ENCODE measurements at places on chromosomes 4 and X.

GRCh38 chrX:50877310-50877709 lies 33.2 kb upstream of the BMP15 start:
- peak; percentile 39 for DNase-seq

DNA sequence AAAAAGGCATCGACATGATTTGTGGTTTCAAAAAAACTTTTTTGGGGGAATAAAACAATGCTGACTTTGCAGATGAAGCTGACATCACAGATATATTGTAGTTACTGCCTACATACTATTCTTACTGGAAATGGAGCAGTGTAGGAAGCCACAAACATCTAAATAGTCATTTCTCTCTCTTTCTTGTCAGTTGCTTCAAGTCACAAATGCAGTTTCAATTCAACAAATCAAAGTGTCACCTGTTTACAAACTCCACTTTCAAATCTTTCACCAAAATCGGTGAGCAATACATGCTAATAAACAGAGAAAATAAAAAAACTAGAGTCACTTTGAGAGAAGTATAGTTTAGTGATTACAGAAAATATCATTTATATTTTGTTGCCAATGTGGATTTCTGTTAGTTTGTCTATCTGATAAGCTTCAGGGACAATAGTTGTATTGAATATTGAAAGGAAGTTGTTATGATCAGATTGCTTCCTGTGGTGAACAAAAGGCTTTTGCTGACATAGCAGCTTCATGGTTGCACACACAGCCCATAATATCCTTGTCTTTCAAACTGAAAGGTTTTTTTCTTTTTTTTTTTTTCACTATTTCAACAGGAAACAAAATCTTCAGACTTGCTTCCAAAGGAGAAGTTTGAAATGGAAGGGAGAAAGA lies 49.7 kb upstream of the PTPN13 start:
- DNase-seq = no peak

DNA sequence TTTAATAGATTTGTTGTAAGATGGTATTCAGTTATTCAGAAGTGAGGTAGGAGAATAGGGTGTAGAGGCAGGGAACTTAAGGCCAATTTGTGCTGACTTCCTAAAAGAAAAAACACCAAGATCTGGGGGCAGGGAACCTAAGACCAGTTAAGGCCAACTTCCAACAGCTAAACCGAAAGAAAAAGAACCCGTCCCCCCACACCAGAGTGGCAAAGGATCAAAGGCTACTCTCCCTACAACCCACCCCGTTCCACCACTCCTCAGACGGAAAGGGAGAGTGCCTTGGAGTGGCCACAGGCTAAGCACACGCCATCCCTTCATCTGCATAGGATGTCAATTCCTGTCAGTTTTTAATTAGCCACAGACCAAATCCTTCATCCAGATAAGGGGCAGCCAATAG lies 3.7 kb upstream of the ZNF718 start:
- DNase-seq = no peak

GRCh38 chrX:43552156-43552555 lies 103.9 kb upstream of the MAOA start:
- DNase-seq = peak; percentile 44

DNA sequence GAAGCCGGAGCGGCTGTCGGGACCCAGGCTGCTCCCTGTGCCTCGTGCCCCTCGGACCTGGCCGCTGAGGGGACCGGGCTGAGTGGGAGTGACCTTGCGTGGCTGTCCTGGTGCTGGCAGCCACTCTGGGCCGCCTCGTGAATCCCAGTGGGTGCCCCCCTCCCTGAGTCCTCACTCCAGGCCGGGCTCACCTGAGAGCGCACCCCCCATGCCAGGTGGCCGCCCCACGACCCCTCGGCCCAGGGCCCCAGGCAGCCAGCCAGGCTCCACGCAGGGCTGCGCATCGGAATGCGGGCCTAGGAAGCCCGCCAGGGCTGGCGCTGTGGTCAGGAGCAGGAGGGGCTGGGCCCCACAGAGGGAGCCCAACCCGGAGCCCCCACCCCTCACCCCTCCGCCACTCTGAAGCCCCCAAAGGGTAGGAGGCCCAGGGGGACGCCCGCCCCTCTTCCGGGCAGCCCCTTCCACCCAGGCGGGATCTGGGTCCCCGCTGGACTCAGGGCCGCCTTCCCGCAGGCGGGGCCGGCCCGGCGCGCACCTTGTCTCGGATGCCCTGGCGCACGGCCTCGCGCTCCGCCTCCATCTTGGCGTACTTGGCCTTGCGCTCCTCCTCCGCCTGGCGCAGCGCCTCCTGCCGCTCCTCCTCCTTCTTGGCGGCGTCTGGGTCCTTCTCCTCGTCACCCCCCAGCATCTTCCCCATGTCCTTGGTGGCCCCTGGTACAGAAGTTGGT lies 33.9 kb downstream of the CPLX1 start:
- DNase-seq = no peak

GRCh38 chr4:6126971-6127745 lies 73.2 kb downstream of the JAKMIP1 start:
- DNase-seq = no peak

DNA sequence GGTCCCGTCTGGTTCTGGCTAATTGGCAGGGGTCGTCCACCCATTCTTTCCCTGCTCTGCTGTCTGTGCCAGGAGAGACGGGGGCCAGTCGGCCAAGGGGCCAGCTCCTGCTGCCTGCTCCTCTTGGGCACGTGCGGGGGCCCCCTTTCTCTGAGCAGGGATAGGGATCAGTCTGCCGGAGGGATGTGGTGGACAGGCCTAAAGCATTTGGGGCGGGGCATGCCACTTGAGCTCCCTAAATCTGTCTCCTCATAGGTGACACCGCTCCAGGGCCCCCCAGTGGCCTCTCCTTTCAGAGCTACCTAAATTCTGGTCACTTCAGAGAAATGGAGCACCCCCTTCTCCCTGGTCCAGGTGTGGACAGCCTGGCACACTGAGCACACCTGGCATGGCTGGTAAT lies 4.2 kb upstream of the MSANTD1 start:
- DNase-seq = no peak

- no peak for DNase-seq
These were observed 88.4 kb upstream of the CLNK start for GRCh38 chr4:10773010-10773409.

DNA sequence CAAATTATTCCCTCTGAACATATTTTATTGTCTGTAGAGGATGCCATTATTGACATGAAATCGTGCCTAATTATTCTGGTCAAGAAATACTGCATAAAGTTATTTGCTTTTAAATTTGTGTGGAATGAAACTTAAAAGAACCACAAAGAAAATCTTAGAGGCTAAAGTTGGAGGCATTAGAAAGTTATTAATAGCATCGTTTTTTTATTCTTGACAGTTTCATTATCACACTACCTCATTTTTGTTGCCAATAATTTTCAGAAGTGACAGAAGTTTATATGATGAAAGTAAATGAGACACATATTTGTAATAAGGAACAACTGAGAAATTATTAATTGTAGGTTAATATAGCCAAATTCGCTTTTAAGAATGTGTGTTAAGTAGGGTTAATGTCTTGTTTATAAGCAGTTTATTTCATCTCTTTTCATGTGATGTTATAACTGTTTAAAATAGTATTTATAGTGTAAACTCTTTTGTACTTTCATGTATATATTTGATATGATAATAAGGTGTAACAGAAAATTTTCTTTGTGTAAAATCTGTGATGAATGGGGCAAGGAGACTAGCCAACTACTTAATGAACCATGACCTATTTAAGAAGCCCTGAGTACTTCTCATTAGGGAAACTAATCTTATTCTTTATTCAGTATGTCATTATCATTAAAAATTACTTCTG lies 54.5 kb upstream of the GRIA2 start:
- no peak for DNase-seq

GRCh38 chr4:88446124-88446523 lies 10.8 kb upstream of the HERC5 start:
- DNase-seq = no peak

GRCh38 chrX:41001327-41001726 lies 83.9 kb upstream of the USP9X start:
- DNase-seq = no peak

DNA sequence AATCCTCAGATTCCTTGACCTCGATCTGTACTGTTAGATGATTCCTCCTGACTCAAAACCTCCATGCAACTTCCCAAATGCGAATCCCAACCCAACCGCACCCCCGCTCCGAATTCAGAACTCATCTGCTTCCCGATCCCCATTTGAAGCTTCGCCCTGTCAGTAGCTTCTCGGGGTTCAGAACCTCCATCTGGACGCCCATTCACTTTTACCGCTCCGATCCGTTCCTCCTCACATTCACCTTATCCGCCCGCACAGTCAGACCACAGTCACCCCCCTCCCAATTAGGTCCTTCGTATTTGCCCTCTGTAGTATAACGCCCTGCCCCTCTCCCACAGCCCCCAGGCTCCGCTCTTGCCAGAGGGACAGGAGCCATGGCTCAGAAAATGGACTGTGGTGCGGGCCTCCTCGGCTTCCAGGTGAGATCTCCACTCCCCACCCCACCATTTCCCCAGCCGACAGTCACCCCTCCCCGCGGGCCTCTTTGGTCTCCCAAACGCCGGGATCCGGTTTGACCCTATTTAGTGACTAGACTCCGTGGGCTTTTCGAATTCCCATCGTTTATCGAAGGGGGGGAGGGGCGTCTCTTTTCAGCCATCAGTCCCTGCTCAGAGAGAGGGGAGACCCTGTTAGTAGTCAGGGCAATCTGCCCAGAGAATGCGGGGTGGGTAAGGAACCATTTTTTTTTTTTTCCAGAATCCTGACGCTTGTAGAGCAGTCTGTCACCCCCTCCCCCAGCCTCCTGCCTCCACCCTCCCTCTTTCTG lies 691 bp downstream of the MAGED1 start:
- peak; percentile 31 for DNase-seq

GRCh38 chrX:46298821-46299220 lies 246.4 kb downstream of the ZNF674 start:
- DNase-seq = no peak

GRCh38 chrX:107674480-107675364 lies 46.4 kb downstream of the PRPS1 start:
- DNase-seq = peak; percentile 63

DNA sequence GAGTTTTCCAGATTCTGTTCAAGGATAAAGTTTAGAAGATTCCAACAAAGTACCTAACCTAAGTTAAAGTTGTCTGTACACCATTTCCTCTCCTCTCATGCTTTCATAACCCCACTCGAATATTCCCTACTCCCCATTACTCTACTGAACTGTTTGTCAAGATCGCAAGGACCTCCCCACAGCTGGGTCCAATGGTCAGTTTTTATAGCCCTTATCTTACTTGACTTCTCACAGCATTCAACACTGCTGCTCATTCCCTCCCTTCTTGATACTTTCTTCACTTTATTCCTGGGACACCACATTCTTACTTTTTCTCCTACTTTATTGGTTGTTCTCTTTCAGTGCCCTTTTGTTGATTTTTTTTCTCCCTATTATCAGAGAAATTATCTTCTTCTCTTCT lies 30.9 kb downstream of the QDPR start:
- DNase-seq = no peak

DNA sequence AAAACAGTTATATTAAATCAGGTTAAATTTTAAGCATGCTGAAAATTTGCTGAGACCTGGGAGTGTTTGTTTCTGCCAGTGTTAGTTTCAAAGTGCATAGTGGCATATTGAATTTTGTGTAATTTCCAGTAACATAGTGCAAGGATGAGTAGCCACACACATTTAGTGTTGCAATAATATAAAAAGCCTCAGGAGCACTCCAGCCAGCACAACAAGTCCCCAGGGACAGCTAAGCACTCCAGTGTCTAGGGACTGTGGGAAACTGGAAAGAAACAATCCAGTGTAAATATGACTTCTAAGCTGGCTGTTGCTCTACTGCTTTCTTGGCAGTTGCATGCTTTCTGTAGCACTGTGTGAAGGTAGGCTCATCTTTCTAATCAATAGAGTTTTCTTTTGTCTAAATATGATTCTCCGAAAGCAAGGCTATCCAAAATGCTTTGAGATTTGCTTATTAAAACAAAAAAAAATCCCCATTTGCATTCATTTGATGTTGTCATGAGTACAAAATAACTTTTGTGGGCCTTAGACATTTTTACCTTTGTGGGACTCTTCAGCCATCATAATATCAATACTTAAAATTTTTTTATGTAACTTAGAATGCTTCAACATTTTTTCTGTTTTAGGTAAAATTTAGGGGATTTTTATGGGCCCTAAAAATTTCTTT lies 24.2 kb upstream of the CXCL2 start:
- no peak for DNase-seq

GRCh38 chrX:140297273-140297672 lies 207.6 kb downstream of the SOX3 start:
- DNase-seq = no peak

DNA sequence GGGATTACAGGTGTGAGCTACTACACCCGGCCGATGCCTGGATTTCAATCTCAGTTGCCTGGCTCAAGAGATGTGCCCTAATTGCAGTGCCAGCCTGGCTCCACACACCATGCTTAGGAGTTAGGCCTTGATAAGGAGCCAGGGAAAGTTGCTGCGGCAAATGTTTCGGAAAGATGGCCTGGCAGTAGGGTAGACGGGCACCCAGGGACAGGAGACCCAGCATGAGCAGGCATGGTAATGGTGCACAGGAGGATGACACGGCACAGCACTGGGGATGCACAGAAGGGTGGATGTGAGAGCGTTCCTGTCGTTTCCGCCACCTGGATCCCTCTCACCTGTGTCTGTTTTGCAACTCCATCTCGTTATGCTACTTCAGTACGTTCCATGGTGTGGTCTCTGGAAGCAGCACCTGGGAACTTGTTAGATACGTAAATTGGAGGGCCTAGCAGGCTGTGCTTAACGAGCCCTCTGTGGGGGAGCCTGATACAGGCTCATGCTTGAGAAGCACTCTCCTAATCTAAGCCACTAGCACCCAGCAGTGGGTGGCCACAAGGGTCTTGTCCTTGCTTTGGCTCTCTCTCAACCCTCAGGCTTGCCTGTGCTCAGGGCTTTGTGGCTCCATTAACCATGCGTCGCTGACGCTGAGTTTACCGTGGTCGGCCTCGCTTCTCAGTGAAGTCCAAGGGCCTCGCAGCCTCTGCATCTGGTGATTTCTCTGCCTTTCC lies 20.3 kb downstream of the RNF4 start:
- no peak for DNase-seq

GRCh38 chrX:40444133-40444532 lies 136.6 kb upstream of the ATP6AP2 start:
- no peak for DNase-seq

GRCh38 chrX:26649534-26649933 lies 433.6 kb downstream of the MAGEB5 start:
- DNase-seq = no peak

GRCh38 chrX:69070949-69071650 lies 94.2 kb downstream of the PJA1 start:
- DNase-seq = peak; percentile 73

- peak; percentile 31 for DNase-seq
These were observed 204.7 kb upstream of the JADE1 start for GRCh38 chr4:128604840-128605239.

GRCh38 chr4:127501103-127501502 lies 131.7 kb upstream of the INTU start:
- DNase-seq = no peak

GRCh38 chr4:102780476-102781144 lies 19.8 kb upstream of the MANBA start:
- no peak for DNase-seq

All from umbilical cord (tissue), 2 donors.